ENCODE measurements at places on chromosomes 3 and 15. TPM values are rescaled to one million over a fixed set of nuclear protein-coding genes. Genes with fewer than 3 reads are reported as not detected.

The ACAP2 gene
- 63.3 TPM for total RNA-seq

- DNase-seq, result no peak
These were observed 348.7 kb upstream of the TBL1XR1 start for GRCh38 chr3:177545964-177546363.

DNA sequence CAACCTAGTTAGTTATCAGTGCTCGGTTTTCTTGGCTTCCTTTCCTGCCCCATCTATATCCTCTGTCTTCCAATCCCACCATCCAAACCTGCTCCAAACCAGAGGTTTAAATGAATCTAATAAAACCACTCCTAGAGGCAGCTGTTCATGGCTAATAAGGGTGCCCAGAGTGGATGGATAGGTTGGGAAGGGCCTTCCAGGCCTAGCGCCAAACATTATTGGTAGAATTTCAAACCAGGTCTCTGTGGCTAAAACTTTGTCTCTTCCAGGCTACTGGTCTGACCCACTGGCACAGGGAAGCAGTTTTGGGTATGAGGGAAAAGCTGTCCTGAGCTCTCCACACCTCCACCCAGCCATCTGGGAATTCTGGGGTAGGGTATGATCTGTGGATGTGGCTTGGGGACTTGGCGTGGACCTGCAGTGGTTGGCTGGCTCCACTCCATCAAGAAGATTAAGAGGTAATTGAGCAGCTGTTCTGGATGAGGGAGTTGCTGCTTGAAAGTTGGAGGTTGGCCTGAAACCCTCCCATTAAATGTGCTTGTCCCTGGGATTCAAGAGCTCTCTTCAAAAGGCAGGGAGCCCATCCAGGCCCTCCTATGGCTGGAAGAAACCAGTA lies 29.3 kb upstream of the INSYN1 start:
- DNase-seq, result no peak

DNA sequence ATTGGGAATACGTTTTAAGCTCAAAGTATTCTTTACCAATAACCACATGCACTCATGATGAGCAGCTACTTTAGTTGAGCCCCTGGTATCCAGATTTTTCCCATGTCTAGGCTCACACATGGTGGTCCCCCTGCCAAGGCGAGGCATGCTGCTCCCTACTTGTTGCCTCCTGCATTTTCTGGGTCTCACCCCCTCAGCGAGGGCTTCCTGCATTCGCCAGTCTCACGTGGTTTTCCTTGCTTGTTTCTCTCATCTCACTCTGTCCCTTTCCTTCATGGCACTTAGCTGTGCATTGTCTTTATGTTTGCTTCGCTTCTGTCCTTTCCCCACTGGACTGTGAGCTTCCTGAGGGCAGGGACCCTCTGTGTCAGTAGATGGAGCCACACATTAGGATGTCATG lies 99.2 kb downstream of the PDZRN3 start:
- no peak for DNase-seq

The MST1 gene
- 2.3 TPM for total RNA-seq

- DNase-seq, result no peak
These were observed 16.0 kb downstream of the DZIP3 start for GRCh38 chr3:108605491-108605890.

DNA sequence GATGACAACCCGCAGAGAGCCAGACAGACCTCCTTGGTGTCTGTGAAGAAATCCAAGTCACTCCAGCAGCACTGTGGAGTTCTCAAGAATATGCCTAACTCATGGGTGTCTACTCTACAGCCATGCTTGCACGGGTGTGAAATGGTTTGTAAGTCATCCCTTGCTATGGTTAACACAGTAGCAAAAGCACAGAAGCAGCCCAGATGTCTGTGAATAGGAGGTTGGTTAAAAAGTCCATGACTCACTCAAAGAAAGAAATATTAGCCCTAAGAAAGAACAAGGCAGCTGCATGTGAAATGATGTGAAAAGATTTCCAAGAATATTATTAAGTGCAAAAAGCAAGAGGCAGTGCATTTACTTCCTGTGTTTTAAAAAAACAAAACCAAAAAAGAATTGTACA lies 12.1 kb upstream of the LIMD1 start:
- no peak for DNase-seq

The TRPM1 gene
- total RNA-seq, result 1.9 TPM

GRCh38 chr3:48344867-48345507 lies 11.5 kb upstream of the SPINK8 start:
- peak; percentile 24 for DNase-seq

GRCh38 chr3:43142472-43142871 lies 36.6 kb upstream of the POMGNT2 start:
- DNase-seq, result no peak

- peak; percentile 36 for DNase-seq
These were observed 445.2 kb downstream of the SQOR start for GRCh38 chr15:46080016-46080415.

The IMPG2 gene
- total RNA-seq, result 0.85 TPM

DNA sequence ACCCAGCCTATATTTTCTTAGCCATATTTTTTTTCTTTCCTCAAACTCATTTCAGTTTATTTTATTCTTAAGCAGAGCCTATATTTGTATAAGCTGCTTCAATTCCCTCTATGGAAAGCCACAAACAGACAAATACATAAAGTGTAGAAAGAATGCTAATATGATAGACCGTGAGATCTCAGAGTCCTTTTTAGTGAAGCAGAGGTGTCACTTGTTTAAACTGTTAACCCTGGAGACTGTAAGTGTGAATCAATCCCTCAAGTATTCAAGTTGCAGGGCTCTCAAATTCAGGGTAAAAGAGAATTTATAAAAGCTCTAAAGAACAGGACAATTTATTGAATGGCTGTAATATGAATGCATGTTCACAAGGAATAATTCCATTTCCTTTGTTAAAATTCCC lies 72.2 kb upstream of the BHLHE40 start:
- no peak for DNase-seq

DNA sequence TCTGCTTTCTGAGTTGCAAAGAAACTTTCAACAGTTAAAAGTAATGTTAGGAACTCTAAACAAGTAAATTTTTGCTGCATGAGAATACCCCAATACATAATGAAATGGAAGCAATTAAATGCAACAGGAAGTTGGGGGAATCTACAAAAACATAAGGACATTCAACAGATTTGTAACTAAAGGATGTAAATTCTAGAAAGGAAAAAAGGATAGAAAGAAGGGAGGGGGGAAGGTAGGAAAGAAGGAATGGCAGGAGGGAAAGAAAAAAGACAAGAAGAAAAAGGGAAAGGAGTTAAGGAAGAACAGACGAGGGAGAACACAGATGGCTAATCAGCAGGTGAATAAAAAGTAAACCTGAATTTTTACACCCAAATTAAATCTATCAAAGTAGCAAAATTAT lies 22.3 kb upstream of the ANP32A start:
- no peak for DNase-seq

The GP9 gene
- total RNA-seq, result not detected

DNA sequence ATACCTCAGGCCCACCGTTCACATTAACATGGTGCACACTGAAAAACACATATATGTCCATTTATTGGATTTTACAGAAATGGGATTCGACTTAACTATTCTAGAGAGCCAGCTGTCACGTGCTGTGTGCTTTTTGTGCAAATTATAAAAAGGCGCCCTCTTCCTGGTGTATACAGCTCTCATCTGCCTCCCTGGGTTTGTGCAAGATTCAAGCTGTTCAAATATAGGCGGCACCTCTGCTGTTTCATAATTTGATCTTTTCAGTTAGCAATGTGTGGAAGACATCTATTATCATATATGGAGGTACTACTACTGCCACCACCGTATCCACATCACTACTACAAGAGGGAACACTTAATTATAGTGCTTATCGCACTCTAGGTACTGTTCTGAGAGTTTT lies 187.6 kb downstream of the EBLN2 start:
- DNase-seq, result no peak

The DPH3 gene
- 26.8 TPM for total RNA-seq

DNA sequence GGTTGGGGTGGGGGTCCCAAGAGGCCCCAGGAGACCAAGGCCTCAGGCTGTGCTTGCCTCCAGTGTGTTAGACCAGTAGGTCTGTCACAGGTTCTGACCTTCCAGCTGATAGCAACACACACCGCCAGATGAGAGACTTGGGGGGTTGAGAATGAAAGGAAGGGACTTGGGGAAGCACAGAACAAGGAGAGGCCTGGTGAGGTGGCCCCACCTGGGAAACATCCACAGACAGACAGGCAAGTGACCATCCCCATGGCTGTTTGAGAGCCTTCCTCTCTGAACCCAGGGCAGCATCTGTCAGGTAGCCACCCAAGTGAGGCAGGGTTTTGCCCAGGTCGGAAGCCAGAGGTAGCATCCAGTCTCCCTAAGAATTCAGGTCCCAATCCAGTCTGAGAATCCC lies 35.0 kb upstream of the VPS8 start:
- no peak for DNase-seq

DNA sequence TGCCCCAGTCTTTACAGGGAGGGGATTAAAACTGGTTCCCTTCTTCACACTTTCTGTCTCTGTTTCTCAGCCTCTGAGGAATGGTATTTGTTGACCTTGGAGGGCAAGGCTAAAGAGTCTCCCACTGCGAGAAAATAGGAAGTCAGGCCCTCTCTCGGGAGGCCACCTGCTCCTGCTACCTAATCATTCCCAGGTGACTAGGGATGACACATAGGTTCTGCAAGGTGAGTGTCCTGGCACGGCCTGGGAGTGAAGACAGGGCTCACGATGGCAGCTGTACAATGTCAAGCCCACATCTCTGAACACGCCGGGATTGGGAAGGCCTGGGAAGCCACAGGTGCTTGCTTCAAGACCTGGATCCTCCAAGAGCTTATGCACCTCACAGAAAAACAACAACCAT lies 314.2 kb downstream of the NTRK3 start:
- no peak for DNase-seq

The CPNE9 gene
- total RNA-seq, result not detected

DNA sequence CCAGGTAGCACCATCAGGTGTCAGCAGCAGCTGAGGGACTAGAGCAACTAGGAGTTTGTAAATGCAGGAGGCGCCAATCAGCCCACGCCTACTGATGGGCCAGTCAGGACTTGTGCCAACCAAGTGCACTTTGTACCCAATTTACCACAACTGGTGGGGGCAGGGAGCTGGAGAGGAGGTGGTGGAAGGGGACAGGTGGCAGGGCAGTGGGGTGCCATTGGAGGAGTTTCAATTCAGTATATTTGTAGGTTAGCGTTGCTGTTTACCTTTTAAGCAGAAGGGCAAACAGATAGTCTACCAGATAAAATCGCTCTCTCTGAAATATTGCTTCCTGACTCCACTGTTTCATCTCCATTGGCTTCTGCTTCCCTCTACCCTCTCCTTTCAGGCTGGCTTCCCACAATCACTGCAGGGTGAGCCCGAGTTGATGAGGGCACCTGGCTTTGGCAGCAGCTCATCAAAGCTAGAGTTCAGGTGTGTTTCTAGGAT lies 75.7 kb downstream of the TRIM69 start:
- no peak for DNase-seq

The GOLGA8H gene
- 1.0 TPM for total RNA-seq

DNA sequence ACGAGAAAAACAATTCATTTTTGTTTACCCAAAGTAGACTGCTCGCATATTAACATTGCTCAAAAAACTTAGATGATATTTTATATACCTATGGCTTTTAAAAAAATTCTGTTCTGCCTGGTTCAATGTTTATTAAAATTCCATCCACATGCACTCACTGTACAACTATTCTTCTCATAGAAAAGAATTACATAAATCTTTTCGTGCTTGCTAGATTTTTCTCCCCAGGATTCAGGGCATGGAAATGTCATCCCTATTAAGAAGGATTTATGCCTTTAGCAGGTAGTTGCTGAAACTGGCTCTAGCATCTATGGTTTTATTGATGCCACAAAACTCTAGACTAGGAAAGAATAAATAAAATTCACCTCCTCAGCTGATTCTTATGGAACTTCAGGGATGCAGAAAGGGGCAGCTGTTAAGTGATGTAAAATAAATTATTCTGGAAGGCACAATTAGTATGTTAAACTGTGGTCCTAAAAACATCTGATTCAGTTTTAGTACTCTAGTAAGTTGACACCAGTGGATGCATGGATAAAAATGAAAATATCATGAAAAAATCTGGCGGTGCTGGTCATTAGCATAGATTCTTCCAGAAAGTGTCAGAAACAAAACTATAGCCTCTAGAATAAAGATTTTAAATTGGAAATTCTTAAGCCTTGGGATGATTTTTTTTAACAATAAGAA lies 41.6 kb downstream of the AAGAB start:
- DNase-seq, result no peak

DNA sequence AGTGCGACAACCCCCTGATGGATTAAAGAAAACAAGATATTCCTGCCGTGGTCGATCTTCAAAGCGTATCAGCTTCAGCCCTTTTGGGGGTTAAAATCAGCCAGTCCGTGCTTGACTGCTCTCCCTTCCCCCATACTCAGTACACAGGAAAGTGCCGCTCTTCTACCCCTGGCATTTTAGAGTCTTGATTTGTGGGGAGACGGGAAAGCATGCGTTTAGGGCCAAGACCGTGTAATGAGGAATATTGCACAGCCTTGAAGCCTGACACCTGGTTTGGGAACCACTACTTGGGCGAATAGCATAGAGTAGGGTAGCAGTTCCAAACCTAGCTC lies 540 bp upstream of the EDC3 start:
- no peak for DNase-seq

DNA sequence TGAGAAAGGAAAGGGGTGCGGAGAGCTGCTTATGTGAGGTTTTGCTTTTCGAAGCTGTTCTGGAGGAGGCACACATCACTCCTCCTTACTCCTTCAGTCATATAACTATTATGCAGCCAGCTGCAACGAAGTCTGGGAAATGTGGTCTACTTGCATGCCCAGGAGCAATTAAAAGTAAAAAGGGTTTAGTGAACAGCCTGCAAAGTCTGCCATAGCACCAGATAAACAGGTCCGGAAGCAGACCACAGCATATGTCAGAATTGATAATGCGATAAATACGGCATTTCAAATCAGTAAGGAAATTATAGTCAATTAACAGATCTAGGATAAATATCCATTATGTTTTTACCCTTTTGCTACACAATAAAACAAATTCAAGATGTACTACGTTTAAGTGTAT lies 99.5 kb downstream of the POLR2M start:
- no peak for DNase-seq

DNA sequence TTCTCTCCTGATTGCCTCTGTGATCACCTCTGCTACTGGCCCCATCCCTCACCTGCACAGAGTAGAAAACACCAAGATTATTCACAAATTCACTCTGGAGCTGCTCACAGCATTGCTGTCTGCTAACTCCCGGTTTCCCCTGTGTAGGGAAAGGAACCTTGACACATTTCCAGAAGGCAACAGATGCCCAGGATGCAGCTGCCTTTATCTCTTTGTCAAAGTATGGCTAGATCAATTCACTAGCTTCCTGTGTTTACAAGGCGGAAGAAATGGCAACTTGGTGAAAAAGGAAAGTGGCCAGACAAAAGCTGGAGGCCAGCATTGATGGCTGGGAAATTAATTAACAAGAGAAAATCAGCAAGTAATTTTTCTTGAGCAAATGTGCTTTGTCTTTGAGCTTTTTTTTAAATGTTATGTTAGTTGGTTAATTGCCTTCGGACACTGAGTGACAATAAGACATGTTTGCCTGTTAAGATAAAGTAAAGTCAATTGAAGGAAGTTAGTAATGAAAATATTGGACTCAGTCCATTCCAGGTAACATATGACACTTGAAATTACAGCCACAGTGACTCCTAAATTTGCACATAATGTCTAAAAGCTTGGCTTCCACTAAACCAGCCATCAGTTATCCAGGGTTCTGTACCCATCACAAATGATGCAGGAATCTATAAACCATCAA lies 394.6 kb upstream of the IL12A start:
- DNase-seq, result peak; percentile 91

GRCh38 chr3:126064627-126065258 lies 19.2 kb downstream of the SLC41A3 start:
- peak; percentile 32 for DNase-seq

- DNase-seq, result no peak
These were observed 29.3 kb upstream of the RAB11A start for GRCh38 chr15:65839985-65840384.

GRCh38 chr3:45943207-45943846 lies at the start of gene CXCR6:
CXCR6 (plus strand) TSS chr3:45943464; CDS start chr3:45946482, 3,018 bp downstream.
- no peak for DNase-seq
